Kidney capillary endothelial cell (primary cell): ENCODE measurements at places on chromosomes 6 and 20.

DNA sequence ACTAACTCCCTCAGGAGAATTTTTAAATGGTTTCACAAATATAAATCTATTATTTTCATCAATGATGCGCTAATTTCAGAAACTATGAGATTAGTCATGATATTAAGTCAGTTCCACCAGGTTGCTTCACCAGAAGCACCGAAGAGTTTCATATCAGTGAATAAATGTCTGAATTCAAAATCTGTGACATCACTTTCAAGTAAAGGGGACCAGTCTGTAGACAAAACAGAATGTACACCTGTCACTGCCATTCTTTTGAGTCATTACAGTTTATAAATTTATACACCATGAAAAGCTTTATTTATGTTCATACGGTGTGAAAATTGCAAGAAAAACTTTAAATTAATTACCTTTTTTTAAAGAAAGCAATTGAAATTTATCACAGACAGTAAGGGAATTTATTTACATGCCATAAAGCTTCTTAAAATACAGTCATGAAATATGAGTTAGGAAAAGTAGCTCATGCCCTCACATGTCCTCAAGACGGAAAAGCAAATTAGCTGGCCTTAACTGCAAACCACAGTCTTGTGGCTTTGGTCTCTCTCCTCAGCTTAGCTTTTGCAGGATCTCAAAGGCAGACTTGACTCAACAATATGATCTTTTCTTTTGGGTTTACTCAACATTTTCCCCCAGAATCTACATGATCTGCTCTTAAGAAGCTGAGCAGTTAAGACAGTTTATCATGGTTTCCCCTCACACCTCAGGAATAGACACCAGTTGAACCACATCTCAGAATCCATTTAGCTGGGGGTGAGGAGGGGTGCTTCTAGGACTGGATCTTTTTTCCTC, 177.7 kb upstream of the MCHR2 start:
- DNase-seq = no peak

- DNase-seq = no peak
Measured at GRCh38 chr6:10613723-10614122, 80.7 kb downstream of the C6orf52 start.

DNA sequence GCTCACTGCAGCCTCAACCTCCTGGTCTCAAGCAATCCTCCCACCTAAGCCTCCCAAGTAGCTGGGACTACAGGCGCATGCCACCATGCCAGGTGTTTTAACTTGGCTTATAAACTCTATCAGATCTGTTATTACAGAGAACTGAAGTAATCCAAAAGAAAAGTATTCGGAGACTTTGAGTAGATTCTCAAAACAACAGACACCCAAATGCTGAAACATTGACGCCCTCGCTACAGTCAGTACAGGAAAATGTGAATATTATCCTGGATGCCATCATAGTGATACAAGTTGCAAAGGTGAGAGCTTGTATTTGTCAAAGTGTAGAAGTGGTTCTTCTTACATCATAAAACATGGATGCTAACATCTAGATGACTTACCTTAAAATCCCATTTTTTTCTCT, 108.7 kb upstream of the EDN1 start:
- DNase-seq = no peak

DNA sequence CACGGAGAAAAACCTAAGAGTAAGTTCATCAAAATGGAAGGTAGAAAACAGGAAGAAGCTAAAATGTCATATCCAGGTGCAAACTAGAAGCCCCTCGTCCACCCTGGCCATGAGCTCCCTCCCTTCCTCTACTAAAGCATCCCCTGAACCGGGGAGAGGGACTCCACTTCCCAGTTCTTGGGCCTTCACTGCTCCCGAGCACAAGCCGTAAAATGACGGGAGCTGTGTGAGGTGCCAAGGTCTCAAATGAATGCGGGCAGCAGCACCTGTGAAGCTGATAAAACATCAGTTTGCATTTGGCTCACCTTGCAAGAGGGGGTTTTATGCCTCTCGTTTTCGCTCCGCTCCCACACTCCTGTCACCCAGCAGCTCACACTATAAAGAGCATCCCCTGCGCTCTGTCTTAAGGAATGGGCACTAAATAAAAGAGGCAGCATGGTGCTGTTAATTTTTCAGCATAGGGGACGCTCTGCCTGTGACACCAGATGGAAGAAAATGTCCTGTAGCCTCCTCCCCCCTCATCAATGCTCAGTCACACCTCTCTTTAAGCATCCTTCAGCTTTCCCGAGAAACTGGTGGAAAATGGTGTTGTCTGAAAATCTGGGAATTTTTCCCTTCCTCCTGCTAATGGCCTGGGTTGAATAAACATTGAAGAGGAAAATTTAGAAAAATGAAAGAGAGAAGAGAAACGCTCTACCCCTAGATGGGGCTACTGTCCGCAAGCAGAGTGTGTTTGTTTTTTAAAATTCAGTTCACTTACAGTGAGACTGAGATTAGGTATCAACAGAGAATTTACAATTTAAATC, 563.0 kb upstream of the AGPAT4 start:
- peak; percentile 6 for DNase-seq

DNA sequence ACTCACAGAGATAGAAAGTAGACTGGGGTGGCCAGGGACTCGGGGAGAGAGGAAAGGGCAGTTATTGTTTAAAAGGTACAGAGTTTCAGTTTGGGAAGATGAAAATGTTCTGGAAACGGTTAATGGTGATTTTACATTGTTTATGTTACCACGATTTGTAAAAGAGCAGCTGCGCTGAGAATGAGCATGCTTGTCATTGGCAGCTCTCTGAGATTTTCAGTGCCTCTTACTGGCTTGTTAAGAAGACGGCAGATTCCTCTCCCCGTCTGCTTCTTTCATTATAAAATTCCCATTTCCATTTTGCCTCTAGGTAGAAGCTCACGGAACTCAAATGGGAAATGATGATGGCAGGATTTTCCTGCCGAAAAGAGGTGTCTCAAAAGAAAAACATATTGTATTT, 39.7 kb upstream of the PPP1R3G start:
- DNase-seq = no peak

DNA sequence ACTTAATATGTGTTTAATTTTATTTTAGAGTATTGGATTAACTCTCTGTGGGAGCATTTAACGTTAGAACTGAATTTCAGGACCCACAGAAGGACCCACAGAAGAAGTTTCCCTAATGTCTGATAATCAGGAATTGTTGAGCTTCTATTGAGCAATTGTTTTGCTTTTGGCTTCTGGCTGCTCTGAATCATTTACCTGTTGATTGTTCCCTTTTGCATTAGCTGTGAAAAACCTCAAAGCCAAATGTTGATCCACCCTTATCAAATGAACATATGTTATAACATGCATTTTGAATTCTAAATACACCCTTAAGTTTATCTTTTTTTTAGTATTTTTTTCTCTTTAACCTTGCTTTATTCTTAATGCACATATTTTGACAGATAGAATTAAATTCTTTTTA, 393.5 kb downstream of the LAMA2 start:
- DNase-seq = no peak

DNA sequence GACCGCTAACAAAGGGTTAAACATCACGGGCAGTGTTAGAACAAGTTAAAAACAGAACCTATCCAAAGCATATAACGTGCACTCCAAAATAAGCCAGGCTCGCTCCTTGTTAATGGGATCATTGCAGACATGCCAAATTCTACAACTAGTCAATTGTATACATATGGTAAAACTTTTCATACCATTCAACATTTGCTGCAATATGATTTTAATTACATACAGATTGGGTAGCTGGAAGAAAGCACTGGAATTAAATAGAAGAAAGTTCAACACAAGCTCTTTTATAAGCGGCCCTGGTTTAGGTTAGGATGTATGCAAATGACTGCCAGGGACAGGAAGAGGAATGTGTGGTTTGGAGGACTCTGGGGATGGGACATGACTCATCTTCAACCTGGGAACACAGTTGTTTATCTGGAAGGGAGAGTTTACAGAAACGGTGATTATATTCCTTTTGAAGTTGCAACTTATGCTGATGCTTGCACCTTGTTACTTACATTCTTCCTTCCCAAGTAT, 62.5 kb upstream of the TIAM2 start:
- DNase-seq = peak; percentile 22

DNA sequence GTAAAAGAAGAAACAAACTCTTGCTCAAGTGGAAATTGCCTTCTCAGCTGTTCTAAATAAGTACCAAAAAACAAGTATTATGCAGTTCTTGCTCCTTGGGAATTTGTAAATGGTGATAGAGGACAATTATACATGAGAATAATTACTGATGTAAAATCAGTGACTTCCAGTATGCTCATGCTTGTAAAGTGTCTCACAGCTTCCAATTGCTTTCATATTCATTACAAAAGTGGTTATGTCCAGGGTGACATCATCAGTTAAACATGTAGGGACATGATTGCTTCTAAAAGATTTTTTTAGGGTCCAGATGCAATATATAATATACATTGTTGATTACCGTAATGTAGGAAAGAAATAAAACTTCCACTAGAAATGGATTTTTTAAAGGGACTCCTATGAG, 122.8 kb upstream of the B3GAT2 start:
- no peak for DNase-seq

- no peak for DNase-seq
Measured at GRCh38 chr20:48615871-48616270, 211.9 kb downstream of the PREX1 start.

DNA sequence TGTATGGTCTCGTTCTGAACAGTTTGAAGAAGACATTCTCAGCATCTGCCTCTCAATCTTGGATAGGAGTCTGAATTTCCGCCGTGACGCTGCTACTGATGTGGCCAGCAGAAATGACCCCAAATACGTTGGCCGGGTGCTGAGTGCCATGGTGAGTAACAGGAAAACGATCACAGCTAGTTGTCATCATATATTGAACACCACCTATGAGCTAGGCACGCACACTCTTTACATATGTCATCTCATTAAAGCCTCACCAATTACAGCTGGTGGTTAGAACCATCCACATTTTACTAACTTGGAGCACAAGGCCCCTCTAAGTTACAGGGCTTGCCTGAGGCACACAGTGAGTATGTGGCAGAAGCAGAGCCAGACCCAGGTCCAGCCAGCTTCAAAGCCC, 17.1 kb downstream of the TGM3 start:
- no peak for DNase-seq

- no peak for DNase-seq
Measured at GRCh38 chr6:150527100-150527499, 72.6 kb upstream of the PLEKHG1 start.

GRCh38 chr6:48747040-48747439, 636.0 kb upstream of the PTCHD4 start:
- no peak for DNase-seq

DNA sequence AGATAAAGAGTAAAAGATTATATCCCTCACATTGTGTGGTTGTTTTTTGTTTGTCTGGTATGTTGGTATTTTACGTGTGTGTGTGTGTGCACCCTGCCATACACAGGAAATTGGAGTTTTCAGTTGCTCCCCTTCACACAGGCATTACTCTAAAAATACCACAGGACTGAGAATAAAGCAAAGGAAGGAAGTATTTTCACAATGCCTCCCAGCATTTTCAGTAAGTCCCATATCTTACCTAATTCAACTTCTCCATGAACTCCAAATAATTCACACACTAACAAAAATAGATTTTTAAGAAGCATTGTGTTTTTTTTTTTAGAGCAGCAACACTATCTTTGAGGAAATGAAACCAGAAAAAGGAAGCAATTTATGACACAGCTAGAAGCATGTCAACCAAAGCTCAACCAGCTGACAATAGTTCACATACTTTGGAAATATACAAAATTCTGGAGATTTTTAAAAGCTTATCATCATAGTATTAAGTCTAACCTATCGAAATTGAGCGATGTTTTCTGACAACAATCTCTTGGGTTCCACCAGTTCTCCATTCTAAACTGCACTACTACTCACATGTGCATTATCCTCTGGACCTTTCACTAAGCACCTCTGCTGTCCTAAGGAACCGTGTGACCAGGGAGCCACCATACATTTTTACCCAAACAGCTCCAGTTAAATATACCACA, 2.1 kb downstream of the UBE2J1 start:
- peak; percentile 65 for DNase-seq

DNA sequence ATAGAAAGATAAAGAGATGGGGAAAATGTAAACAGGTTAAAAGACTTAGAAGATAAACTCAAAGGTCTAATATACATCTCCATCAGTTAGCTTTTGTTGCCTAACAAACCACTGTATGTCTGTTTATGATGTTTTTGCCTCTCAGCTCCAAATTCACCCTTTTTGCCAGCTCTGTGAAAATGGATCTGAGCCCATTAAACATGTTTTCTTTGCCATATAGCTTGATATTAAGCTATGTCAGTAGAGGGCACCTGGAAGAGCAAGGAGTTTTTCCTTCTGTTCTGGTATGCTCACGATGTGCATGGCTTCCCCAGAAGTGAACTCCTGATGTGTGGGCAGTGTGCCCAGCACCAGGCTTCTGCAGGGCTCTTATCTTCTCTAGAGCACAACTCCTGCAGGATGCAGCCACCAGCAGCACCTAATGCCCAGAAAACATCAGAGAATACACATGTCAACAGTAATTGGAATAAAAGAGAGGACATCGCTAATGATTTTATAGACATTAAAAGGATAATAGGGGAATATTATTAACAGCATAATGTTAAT, 14.6 kb upstream of the SNX9 start:
- no peak for DNase-seq

DNA sequence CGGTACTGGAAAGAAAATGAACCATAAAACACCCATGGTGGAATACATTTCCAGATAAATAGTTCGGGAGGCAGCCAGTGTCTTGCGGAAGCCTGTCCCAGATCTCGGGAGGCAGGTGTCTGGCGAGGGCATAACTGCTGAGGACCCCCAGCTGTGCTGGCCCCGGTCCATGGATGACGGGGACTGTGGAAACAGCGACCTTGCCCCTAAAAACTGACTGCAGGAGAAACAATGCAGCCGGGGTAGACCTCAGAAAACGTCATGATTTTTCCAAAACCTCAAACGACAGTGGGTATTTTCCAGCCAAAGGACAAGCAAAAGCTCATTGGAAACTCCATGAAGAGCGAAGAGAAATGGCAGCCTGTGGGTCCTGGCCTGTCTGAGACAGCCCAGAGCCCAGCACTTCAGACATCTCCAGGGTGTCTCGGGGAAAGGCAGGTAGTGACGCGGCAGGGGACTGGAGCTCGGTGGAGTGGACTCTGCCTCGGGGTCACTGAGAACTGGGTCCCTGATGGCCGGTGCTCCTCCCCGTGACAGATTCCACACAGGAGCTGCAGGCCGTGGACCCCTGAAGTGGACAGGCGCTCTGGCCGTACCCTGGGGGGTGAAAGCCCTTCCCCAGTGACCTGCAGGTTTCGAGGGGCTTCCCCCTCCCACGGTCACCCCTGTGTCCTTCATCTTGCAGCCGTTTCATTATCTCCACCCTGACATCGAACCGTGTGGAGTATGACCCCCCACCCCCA, 188.6 kb downstream of the SYNDIG1 start:
- no peak for DNase-seq

GRCh38 chr20:19260412-19261090, 48.1 kb downstream of the SLC24A3 start:
- DNase-seq = no peak

GRCh38 chr6:80196906-80197305, 90.4 kb downstream of the BCKDHB start:
- no peak for DNase-seq
